ENCODE measurements at places on chromosomes 5 and 9. TPM values are rescaled to one million over a fixed set of nuclear protein-coding genes. Genes with fewer than 3 reads are reported as not detected.

FOXD4 gene
- not detected for polyA plus RNA-seq

GRCh38 chr9:126756876-126757415 lies 47.9 kb upstream of the ZBTB43 start:
- H3K36me3 ChIP-seq = no peaks in the 10 kb centered on the region
- H3K27me3 ChIP-seq = no peaks in the 10 kb centered on the region
- no peak overlapping the region for H3K4me3 ChIP-seq
- H3K27ac ChIP-seq = no peak overlapping the region
- H3K4me1 ChIP-seq = no peaks in the 10 kb centered on the region

GRCh38 chr5:138872841-138873465 lies 2.2 kb downstream of the LRRTM2 start:
- no peaks in the 10 kb centered on the region for H3K27me3 ChIP-seq
- H3K4me3 ChIP-seq = no peak overlapping the region
- no peak for DNase-seq
- H3K36me3 ChIP-seq = no peaks in the 10 kb centered on the region

ANXA6 gene
- polyA plus RNA-seq = 124 TPM

TMEM174 gene
- polyA plus RNA-seq = not detected

RNF44 gene
- polyA plus RNA-seq = 1.9 TPM

GRCh38 chr5:81750308-81751008 lies 439 bp downstream of the SSBP2 start:
- DNase-seq = no peak
- H3K4me1 ChIP-seq = peaks cover 12% of the 10 kb centered on the region
- peak overlapping the region; percentile 88 for H3K27ac ChIP-seq
- no peaks in the 10 kb centered on the region for H3K36me3 ChIP-seq
- peaks cover 5% of the 10 kb centered on the region for H3K27me3 ChIP-seq

CTNND2 gene
- polyA plus RNA-seq = not detected

GRCh38 chr5:129094087-129094923 lies at the start of gene ISOC1:
Gene ISOC1, plus strand, starts transcription at chr5:129094749. Its CDS starts 18 bp downstream, at chr5:129094767.
- DNase-seq = peak; percentile 63
- H3K27ac ChIP-seq = peak within 1 kb of the TSS; percentile 33
- H3K27me3 ChIP-seq = peaks cover 10% of the 10 kb centered on the region
- H3K4me3 ChIP-seq = peak within 1 kb of the TSS; percentile 81
- peaks cover 15% of the 10 kb centered on the region for H3K4me1 ChIP-seq
- H3K36me3 ChIP-seq = no peaks in the 10 kb centered on the region

Measured in CD14-positive monocyte (primary cell).